ENCODE measurements at places on chromosomes 16 and 17.
A peak's percentile ranks its signal among the peaks of the same experiment; 100 is the strongest.

DNA sequence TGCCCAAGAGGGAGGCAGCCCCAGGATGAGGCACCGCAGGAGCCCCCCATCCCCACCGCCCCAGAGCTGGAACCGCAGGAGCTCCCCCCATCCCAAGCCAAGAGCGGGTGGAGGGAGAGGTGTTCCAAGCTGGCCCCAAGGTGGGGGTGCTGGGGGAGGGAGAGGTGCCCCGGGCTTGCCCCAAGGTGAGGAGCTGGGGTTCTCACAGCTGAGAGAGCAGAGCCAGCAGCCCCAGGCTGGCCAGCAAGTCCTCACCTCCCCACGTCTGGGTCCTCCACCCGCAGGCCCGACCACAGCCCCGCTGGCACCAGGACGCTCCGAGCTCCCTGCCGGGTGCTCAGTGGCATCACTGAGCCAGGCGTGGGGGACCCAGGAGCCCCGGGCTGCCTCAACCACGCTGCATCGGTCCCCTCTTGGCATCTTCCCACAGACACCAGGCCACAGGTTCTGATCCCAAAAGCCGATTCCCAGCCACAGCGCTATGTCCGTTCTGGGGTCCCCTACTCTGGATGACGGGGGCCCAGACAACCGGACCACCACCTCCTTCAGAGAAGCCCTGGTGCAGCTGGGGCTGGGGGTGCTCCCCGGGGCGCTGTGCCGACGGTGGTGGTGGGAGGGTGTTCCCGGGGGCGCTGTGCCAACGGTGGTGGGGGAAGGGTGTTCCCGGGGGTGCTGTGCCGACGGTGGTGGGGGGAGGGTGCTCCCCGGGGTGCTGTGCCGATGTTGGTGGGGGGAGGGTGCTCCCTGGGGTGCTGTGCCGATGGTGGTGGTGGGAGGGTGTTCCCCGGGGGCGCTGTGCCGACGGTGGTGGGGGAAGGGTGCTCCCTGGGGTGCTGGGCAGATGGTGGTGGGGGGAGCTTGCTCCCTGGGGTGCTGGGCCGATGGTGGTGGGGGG, 15.4 kb upstream of the WDR45B start:
- DNase-seq = no peak

GRCh38 chr16:69423189-69423588, 1.2 kb upstream of the CYB5B start:
- DNase-seq = no peak

- no peak for DNase-seq
These were observed 1.6 kb downstream of the ITPRIPL2 start for GRCh38 chr16:19115148-19116021.

DNA sequence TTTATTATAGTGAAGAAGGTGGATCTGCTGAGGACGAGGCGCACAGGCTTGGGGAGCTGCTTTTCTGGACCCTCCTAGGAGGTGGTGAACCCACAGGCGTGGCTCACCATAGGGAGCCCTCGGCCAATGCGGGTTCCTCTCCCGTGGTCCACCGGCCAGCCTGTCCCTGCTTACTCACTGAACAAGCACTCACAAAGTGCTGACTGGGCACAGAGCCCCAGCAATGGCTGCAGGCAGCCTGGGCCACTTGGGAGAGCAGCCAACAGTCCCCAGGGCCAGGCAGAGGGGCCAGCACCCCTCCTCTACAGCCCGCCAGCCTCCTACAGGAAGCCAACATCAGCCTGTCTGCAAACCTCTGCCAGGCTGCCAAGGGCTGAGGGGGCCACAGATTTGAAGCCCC, 19.1 kb upstream of the NCBP3 start:
- DNase-seq = peak; percentile 72

GRCh38 chr16:31700200-31700529, 172.5 kb downstream of the AHSP start:
- DNase-seq = peak; percentile 16

- DNase-seq = no peak
These were observed 36.7 kb downstream of the ZNRF1 start for GRCh38 chr16:75035410-75035968.

DNA sequence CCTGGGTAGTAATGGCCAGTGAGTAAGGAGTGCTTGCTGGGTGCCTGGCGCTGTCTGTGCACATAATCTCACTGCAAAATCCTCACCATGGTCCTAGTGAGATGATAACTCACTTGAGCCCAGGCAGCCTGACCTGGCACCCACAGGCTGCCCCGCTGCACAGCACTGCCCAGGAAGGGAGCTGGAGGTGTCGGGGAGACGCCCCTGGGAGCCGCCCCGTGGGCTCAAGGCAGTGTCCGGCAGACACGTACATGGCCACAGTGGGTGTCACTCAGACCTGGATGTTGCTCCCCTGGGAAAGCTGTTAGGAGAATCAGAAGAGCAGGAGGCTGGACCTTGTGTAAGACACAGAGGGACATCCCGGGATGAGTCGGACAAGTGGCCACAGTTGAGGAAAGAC, 44.2 kb downstream of the BEAN1 start:
- no peak for DNase-seq

GRCh38 chr16:49749816-49750215, 106.1 kb downstream of the ZNF423 start:
- DNase-seq = no peak

GRCh38 chr16:57753448-57754353, 18.1 kb downstream of the KATNB1 start:
- no peak for DNase-seq

GRCh38 chr17:47955497-47956461, 1.9 kb downstream of the PRR15L start:
- no peak for DNase-seq

GRCh38 chr16:76639685-76640289, 362.6 kb downstream of the CNTNAP4 start:
- no peak for DNase-seq

DNA sequence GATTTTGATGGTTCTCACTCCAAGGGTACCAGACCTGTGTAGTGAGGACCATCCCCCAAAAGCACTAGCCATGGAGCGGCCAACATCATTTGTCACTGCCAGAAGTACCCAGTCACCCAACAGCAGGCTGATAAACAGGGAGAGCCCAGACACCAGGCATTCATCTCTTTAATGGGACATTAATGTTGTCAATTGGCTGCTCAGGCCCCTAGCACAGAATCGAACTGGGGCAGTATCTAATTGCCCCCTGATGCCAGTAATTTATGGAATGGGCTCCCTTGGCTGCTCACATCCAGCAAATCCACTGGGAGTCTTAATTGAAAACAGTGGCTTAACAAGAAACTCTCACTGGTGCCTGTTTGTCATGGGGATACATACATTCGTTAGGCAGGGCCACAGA, 344.6 kb downstream of the XYLT1 start:
- DNase-seq = no peak

- DNase-seq = peak; percentile 14
These were observed 19.1 kb downstream of the TRARG1 start for GRCh38 chr17:1298606-1299005.

DNA sequence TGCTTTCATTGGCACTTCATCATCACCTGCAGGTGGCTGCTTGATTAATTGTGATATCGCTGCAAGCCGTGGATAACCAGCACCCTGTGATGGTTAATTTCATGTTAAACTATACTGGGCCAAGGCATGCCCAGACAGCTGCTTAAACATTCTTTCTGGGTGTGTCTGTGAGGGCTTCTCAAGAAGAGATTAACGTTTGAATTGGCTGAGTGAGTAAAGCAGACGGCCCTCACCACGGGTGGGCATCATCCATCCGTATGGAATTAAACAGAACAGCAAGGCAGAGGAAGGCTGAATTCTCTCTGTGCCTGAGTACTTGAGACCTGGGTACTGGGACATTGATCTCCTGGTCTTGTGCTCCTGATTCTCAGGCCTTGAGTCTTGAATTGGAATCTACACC, 7.1 kb upstream of the ZNF213 start:
- DNase-seq = no peak

GRCh38 chr16:25838724-25839186, 147.0 kb downstream of the HS3ST4 start:
- DNase-seq = peak; percentile 55
